ENCODE measurements at places on chromosomes 3 and 15.

GRCh38 chr3:138317687-138318086 lies 12.0 kb downstream of the NME9 start:
- DNase-seq = no peak

GRCh38 chr3:29557186-29557585 lies 276.3 kb downstream of the RBMS3 start:
- DNase-seq = peak; percentile 30

DNA sequence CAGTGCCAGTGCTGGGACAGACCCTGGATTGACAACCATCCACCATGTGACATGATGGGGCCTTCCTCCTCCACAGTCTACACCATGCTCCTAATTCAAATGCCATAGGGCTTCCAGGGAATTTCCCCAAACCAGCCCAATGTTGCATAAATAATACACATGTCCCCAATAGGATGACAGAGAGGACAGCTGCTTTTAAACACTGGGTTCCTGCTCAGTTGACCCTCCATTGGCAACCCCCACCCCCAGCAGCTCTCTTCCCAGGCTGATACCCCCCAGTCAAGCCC lies 28.3 kb upstream of the ATP2B2 start:
- no peak for DNase-seq

GRCh38 chr3:132283440-132283839 lies 33.8 kb upstream of the ACP3 start:
- DNase-seq = no peak

DNA sequence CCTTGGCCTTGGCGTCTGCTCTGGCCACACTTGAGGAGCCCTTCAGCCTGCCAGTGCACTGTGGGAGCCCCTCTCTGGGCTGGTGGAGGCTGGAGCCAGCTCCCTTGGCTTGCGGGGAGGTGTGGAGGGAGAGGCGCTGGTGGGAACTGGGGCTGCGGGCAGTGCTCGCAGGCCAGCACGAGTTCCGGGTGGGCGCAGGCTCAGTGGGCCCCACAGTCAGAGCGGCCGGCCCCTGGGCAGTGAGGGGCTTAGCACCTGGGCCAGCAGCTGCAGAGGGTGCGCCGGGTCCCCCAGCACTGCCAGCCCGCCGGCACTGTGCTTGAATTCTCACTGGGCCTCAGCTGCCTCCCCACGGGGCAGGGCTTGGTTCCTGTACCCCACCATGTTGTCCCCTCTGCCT lies 68.7 kb upstream of the KCNAB1 start:
- no peak for DNase-seq

- no peak for DNase-seq
Measured at GRCh38 chr15:85676342-85677098, 118.2 kb downstream of the KLHL25 start.

DNA sequence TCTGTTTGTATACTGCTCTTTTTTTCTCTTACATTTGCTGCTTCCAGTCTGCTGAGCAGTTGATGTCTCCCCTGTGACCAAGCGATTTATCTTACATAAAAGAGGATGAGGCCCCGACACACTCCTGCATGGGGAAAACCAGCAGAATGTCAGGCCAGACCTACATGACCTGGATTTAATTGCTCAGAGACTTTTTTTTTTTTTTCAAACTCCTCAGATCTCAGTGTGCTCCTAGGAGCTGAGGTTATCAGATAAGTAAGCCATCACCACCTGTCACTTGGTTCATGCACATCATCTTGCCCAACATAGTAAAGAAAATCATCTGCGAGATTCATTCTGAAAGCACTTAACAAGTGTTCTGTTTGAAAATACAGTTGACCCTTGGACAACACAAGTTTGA lies 163.1 kb downstream of the PLCL2 start:
- DNase-seq = no peak

DNA sequence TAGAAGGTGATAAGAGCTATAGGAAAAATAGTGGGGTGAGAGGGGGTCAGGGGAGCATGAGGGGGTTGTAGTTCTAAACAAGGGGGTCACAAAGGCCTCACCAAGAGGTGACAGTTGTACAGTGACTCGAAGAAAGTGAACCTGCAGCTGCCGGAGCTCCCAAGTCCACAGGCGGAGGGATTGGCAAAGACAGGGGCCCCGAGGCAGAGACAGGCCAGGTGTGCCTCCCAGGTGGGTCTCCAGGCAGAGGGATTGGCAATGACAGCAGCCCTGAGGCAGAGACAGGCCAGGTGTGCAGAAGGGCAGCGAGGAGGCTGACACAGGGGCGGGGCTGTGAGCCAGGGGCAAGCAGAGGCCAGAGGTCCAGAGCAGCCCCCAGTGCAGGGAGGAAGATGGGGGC lies 63.7 kb downstream of the DNAJB8 start:
- no peak for DNase-seq

- DNase-seq = no peak
Measured at GRCh38 chr3:100482176-100482575, 10.2 kb upstream of the TMEM45A start.

DNA sequence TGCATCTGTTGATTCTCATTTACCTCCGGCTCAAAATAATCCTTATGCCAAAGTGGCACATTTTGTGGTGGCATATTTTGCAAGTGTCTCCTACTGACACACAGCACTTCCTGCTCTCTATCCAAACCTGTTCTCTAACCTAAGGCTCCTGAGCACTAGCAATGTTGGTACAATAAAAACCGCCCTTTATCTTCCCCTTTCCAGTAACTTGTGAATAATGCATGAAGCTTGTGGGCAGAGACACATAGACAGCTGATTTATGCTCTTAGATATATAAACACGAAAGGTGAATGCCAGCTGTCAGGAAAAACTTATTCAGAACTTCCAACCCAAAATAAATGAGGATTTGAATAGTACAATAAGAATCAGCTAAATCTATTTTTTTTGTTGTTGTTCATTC lies 34.6 kb upstream of the ARPIN start:
- no peak for DNase-seq

DNA sequence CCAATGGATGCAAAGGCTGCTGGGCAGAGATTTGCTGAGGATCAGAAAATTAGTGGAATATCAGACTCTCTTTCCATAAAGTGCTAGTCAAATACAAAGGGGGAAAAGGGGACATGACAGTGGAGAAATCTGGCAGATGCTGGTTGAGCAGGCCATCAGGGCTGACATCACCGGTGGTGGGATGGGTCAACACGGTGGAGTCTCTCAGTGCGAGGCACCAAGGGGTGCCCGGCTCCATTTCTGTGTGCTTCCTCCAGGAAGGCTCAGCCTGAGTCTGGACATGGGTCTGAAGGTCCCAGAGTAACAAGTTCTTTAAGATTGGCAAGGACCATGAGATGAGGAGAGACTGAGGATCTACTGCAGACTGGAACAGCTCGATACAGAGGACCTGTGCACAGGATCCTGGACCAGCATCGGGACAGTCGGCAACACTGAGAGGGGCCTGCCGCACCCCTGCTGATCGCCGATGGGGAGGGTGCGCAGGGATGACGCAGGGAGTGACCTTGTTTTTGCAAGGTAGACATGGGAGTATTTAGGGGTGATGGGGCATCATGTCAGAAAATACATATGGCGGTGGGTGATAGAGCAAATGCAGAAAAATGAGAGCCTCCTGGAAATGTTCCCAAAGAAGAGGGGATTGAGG lies 92.7 kb downstream of the SEC22A start:
- no peak for DNase-seq

- DNase-seq = no peak
Measured at GRCh38 chr15:86077070-86077469, 2.6 kb upstream of the AGBL1 start.

- peak; percentile 27 for DNase-seq
Measured at GRCh38 chr3:127044996-127045395, 62.1 kb downstream of the PLXNA1 start.

DNA sequence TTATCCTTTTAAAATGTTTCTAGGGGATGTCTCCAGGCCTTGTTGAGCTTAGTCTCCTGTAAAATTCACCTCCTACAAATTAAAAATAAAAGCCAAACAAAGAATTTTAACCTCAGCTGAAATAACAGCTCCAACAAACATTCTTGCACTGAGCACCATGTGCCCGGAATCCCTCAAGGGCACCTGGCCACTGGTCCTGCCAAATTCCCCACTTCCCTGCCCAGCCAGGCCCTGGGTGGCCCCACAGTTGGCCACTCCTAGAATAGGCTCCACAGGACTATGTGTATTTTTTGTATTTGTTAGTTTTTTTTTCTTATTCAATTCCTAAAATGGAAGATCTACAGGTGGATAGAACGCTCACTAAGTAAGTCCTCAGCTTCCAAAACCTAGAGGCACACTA lies 33.1 kb upstream of the PLA2G4E start:
- no peak for DNase-seq

DNA sequence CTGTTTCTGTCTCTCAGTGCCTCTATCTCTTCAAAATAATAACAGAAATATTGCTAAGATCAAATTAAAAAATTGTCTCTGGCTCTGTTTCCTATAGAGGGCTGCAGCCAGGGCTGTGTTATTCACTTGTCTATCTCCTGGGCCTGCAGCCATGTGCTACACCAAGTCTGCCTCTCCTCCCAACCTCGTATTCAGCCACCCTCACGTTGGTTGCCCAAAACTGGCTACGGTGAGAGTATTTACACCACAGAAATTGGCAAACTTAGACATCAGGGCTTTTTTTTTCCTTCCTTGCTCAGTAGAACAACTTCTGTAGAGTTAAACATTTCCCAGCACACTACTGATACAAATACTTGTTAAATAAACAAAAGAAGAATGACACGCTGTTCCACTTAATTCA lies 320.9 kb upstream of the ICE2 start:
- DNase-seq = no peak

Measured in fibroblast of skin of back (primary cell).